ENCODE measurements at places on chromosomes 3 and 15.

DNA sequence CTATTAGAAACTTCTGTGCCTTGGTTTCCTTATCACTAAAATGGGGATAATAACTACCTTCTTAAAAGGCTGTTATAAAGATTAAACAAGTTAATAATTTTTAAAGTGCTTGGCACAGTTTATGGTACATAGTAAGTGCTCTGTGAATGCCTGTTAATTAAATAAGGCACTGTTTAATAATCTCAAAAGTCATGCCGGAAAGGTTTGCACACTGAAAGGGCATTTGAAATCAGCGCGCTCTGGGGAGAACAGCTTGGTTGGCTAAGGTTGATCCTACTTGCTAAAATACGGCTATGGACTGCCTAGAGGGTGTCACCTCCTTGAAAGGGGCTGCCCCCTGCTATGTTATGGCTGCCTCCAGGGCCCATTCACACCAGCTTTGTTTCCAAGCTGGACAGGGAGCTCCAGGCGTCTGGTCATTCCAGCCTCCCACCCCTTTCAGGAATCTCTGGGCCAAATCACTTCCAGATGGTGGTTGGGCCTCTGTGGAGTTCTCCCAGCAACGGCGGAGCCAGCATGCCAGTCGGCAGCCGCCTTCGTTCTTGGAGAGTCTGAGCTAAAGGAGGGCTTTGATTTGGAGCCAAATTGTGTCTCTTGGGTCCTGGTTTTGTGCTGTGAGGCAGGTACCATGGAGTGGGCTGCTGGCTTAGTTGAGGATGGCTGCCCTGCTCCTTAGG is 5.9 kb downstream of the FLNB start:
- DNase-seq = peak; percentile 78

DNA sequence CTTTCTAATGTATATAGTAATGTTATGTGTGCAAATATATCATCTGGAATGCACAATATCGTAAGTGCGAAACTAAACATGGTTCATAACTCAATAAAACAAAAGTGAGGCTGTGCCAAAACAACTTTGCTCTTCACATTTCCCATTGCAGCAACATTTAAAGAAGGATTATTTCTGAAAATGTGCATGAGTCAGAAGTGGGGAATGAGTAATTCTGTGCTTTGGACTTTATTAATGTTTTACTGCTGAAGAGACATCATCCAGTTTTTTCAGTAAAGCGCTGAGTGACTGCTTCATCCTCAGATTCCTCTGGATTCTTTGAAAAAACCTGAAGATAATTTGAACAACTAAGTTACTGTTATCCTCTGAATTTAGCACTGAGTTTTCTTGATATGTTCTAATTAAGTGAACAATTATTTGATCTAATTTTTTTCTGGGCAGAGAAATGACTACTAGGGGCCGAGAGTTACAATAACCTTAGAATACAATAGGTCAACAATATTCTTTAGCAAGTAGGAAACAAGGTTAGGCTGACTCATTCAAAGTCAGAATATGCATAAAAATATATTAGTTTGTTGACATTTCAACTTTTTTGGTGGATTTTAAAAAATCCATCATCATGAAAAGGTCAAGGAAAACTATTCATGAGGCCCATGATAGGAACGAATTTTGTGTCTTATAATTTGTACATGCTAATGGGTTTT is 20.0 kb upstream of the PLCL2 start:
- peak; percentile 65 for DNase-seq

- no peak for DNase-seq
These were observed 51.6 kb downstream of the LIPC start for GRCh38 chr15:58483376-58483775.

- DNase-seq = no peak
These were observed 318.7 kb upstream of the STT3B start for GRCh38 chr3:31213869-31214486.

DNA sequence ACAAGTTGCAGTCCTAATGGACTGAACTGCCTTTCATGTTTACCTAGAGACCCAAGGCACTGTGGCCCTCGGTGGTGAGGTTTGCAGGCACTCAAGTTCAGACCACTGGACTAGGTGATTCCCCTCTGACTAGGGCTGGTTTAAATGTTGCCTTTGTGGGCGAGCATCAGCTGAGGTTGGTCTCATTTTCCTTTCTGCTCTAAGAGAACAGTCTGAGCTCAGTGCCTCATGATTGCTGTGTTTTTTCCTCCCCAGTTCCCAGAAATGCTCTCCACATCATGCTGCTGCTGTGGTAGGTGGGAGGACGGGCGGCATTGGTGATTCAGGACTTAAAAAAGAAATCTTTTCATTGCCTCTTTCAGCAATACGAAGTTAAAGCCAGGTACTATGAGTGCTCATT is 237.2 kb downstream of the MBNL1 start:
- DNase-seq = no peak

All from fibroblast of skin of left biceps (primary cell).